Osteocyte (in vitro differentiated cells): ENCODE measurements at places on chromosomes 6 and 20.

DNA sequence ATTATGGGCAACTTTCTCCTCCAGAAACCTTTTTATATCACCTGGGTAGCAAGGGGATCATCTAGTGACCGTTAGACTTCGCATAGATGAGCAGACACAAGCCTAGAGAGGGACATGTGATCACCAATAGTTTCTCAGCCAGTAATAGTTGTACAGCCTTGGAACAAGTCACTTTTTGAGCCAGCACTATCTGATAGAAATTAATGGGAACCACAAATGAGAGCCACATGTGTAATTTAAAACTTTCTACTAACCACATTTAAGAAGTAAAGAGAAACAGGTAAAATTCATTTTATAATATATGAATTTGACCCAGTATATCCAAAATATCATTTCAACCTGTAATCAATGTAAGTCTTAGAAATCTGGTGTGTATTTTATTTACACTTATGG, 592 bp upstream of the CTNNBL1 start:
- H3K4me3 ChIP-seq = peak overlapping the region; percentile 97
- peak overlapping the region; percentile 43 for H3K27ac ChIP-seq
- H3K4me1 ChIP-seq = peaks cover 18% of the 10 kb centered on the region
- H3K36me3 ChIP-seq = no peaks in the 10 kb centered on the region
- DNase-seq = no peak

GRCh38 chr20:35648836-35649235, 15.9 kb downstream of the CPNE1 start:
- DNase-seq = no peak
- peaks cover 9% of the 10 kb centered on the region for H3K36me3 ChIP-seq
- H3K4me1 ChIP-seq = peaks cover 7% of the 10 kb centered on the region
- no peak overlapping the region for H3K4me3 ChIP-seq
- H3K27ac ChIP-seq = no peak overlapping the region
- no peaks in the 10 kb centered on the region for H3K27me3 ChIP-seq

GRCh38 chr20:45051204-45052060, 49.5 kb downstream of the KCNS1 start:
- H3K27ac ChIP-seq = no peak overlapping the region
- H3K27me3 ChIP-seq = no peaks in the 10 kb centered on the region
- DNase-seq = no peak
- peaks cover 8% of the 10 kb centered on the region for H3K36me3 ChIP-seq

DNA sequence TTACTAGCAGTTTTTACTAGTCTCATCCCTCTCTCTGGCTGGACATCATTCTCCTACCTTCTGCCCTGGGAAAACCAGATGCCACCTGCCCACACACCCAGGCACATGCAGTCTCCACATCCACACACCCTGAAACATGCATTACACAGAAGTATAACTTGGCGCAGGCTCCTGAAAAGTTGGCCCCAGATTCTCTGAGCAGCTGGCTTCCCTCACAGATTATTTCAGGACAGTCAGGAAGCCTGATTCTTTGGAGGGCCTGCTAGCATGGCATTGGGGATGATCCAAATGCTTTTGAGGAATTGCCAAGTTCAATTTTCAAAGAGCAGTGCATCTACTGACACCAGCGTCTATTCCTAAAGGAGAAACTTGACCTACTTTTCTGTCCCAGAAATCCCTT, 27.8 kb upstream of the KIF16B start:
- no peak for DNase-seq
- H3K4me3 ChIP-seq = no peak overlapping the region
- no peaks in the 10 kb centered on the region for H3K4me1 ChIP-seq
- H3K27ac ChIP-seq = no peak overlapping the region
- peaks cover 4% of the 10 kb centered on the region for H3K27me3 ChIP-seq

- H3K4me1 ChIP-seq = peaks cover 35% of the 10 kb centered on the region
- H3K27ac ChIP-seq = no peak overlapping the region
- no peaks in the 10 kb centered on the region for H3K27me3 ChIP-seq
- H3K4me3 ChIP-seq = no peak overlapping the region
- H3K36me3 ChIP-seq = no peaks in the 10 kb centered on the region
These were observed 51.7 kb downstream of the CNKSR3 start for GRCh38 chr6:154458565-154459470.

- no peak overlapping the region for H3K27ac ChIP-seq
- H3K4me3 ChIP-seq = no peak overlapping the region
- no peaks in the 10 kb centered on the region for H3K27me3 ChIP-seq
- H3K4me1 ChIP-seq = peaks cover 3% of the 10 kb centered on the region
These were observed 19.3 kb upstream of the COX7A2 start for GRCh38 chr6:75262716-75263400.

DNA sequence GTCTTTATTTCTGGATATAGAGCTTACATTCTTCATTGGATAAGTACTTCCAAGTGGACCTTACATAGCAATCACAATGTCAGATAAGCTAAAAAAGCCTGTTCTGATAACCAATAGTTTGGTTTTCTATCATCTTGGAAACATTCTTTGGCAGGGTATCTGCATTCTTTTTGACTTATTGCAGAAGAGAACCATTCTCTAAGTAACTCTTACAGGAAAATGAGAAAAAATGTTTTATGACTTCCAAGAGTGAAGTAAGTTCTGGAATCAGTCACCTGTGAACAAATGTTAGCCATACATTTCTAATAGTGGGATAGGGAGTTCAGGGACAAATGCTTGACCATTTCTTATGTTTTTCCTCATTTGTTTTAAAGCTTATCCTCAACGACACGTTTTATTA, 564.0 kb downstream of the CD109 start:
- no peak overlapping the region for H3K4me3 ChIP-seq
- peaks cover 15% of the 10 kb centered on the region for H3K4me1 ChIP-seq
- no peak overlapping the region for H3K27ac ChIP-seq
- H3K36me3 ChIP-seq = no peaks in the 10 kb centered on the region
- no peak for DNase-seq

DNA sequence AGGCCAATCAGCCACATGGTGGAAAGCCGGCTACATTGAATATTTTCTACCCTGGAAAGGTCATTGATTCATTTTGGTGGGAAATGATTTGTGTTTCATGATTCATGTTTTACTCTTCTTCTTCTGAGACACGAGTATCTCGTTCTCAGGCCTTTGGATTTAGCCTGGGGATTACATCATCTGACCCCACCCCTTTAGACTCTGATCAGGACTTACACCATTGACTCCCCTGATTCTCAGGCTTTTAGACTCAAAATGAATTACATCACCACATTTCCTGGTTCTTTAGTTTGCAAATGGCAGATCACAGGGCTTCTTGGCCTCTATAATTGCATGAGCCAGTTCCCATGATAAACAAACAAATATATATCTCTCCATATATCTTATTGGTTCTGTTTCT, 228.8 kb downstream of the ADGRG6 start:
- no peak for DNase-seq
- H3K4me1 ChIP-seq = no peaks in the 10 kb centered on the region
- peaks cover 7% of the 10 kb centered on the region for H3K27me3 ChIP-seq
- no peak overlapping the region for H3K4me3 ChIP-seq

- H3K4me1 ChIP-seq = peaks cover 23% of the 10 kb centered on the region
- peaks cover 5% of the 10 kb centered on the region for H3K27me3 ChIP-seq
- H3K27ac ChIP-seq = no peak overlapping the region
These were observed 24.7 kb upstream of the GFOD1 start for GRCh38 chr6:13511913-13512717.

- peak overlapping the region; percentile 29 for H3K27ac ChIP-seq
- no peak for DNase-seq
- no peak overlapping the region for H3K4me3 ChIP-seq
- H3K27me3 ChIP-seq = no peaks in the 10 kb centered on the region
These were observed 20.2 kb downstream of the PIM1 start for GRCh38 chr6:37190159-37190535.

GRCh38 chr20:23018941-23019340, 16.2 kb upstream of the SSTR4 start:
- no peak overlapping the region for H3K4me3 ChIP-seq
- H3K27me3 ChIP-seq = no peaks in the 10 kb centered on the region
- H3K36me3 ChIP-seq = no peaks in the 10 kb centered on the region
- no peak for DNase-seq

GRCh38 chr6:125558907-125559306, 190.5 kb upstream of the HEY2 start:
- no peaks in the 10 kb centered on the region for H3K27me3 ChIP-seq
- H3K4me1 ChIP-seq = peaks cover 21% of the 10 kb centered on the region
- H3K36me3 ChIP-seq = no peaks in the 10 kb centered on the region
- DNase-seq = no peak

DNA sequence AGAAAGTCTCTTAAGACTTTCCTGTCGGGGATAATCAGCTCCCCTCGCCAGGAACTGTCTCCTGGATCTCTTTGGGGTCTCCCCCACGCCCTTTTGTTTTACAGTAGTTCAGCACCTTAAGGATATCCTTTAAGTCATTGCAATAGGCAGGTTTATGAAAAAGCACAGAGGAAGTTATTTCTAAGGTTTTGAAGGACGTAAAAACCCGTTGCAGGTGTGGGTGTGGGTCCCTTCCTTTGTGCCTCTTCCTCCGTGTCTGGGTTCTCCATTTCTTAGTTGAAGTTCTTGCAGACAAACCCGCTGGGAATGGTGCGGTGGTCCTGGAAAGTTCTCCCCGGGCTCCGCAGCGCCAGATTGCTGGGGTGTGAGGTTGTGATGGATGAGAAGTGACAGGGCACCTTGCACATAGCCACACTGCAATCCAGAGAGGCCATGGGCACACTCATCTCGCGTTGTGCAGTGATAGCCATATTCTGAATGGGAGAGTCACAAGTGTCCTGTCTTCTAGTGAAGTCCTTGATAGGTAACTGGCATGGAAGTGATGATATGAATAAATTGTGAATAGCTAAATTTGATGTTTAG, 65.2 kb downstream of the GTF2H5 start:
- H3K27ac ChIP-seq = peak overlapping the region; percentile 89
- H3K36me3 ChIP-seq = no peaks in the 10 kb centered on the region
- DNase-seq = no peak
- H3K4me1 ChIP-seq = peaks cover 25% of the 10 kb centered on the region
- peak overlapping the region; percentile 91 for H3K4me3 ChIP-seq
- no peaks in the 10 kb centered on the region for H3K27me3 ChIP-seq

DNA sequence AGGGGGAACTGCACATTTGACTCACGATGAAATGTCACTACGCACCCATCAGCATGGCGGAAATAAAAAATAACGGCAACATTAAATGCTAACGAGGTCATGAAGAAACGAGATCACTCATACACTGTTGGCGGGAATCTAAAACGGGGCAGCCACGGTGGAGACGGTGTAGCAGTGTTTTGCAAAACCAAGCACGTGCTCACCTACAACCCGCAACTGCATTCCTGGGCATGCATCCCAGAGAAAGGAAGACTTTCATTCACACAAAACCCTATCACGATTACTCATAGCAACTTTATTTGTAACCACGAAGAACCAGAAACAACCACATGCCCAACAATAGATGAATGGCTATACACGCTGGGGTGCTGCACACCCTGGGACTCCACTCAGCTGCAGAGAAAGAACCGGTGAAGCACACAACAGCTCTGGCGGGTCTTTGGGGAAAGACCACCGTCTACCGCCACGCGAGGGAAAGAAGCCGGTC, 77.0 kb downstream of the YTHDF1 start:
- no peak for DNase-seq
- no peak overlapping the region for H3K4me3 ChIP-seq
- no peaks in the 10 kb centered on the region for H3K4me1 ChIP-seq
- no peak overlapping the region for H3K27ac ChIP-seq
- H3K27me3 ChIP-seq = peaks cover 27% of the 10 kb centered on the region

GRCh38 chr6:17494177-17494576, 100.8 kb downstream of the CAP2 start:
- peaks cover 25% of the 10 kb centered on the region for H3K36me3 ChIP-seq
- DNase-seq = no peak
- H3K27ac ChIP-seq = peak overlapping the region; percentile 99
- H3K4me3 ChIP-seq = no peak overlapping the region
- H3K27me3 ChIP-seq = no peaks in the 10 kb centered on the region

DNA sequence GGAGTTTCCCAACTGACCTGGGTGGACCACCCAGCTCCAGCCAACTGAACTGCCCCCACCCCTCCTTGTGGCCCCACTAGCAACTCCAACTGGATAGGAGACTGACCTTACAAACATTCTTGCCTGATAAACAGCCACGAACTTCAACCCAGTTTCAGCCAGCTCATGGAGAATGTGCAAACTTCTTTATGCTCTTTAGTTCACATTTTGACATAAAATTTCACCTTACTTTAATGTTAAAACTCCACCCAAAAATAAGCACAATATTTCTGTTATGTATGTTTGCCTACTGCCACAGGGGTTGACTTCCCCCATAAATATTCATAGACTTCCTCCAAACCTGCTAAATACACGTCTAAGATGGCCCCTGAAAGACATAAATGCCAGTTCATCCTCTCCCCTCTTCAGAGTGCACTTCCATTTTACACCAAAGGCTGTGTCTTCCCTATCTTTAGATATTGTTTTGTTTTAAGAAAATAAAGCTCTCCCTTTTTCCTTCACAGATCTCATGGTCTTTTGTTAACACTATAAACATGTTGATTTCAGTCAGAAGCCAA, 643.7 kb downstream of the EPM2A start:
- DNase-seq = no peak
- no peak overlapping the region for H3K27ac ChIP-seq
- H3K36me3 ChIP-seq = no peaks in the 10 kb centered on the region
- no peak overlapping the region for H3K4me3 ChIP-seq
- no peaks in the 10 kb centered on the region for H3K27me3 ChIP-seq
